ENCODE measurements at places on chromosomes 1 and 21.

- peak; percentile 6 for DNase-seq
- H3K36me3 ChIP-seq, result no peaks in the 10 kb centered on the region
- H3K27ac ChIP-seq, result no peak overlapping the region
- no peak overlapping the region for H3K4me3 ChIP-seq
- peaks cover 2% of the 10 kb centered on the region for H3K4me1 ChIP-seq
- H3K27me3 ChIP-seq, result peaks cover 5% of the 10 kb centered on the region
These were observed 49.9 kb upstream of the CYP2J2 start for GRCh38 chr1:59976194-59977074.

DNA sequence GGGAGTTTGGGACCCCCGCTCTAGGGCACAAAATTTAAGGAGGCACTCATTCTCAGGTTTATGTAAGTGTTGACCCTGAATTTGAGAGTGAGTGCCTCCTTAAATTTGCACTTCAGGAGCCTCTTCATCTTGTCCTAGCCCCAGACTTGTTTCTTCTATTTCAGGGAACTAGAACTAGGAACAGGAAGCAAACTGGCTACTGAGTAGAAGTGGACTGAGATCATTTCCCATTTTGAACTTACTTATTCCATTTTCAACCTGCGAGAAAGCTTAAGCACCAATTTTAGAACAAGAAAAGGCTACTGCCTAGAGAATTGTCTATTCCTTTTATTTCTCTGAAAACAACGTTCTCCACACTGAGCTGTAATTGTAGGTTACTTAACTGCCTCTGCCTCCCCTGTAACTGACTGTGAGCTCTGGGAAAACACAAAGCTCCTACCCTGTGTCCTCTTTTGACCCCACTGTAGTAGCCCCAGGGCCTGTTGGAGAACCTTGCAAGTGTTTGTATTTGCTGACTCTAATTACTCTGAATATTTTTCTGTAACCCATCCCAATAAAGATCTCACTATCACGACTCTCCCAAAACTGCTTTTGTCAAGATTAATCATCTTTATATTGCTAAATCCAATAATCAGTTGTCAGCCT, 2.5 kb downstream of the PPT1 start:
- H3K36me3 ChIP-seq, result peaks cover 19% of the 10 kb centered on the region
- DNase-seq, result no peak

- no peak overlapping the region for H3K27ac ChIP-seq
- no peaks in the 10 kb centered on the region for H3K27me3 ChIP-seq
- H3K4me3 ChIP-seq, result no peak overlapping the region
- H3K4me1 ChIP-seq, result no peaks in the 10 kb centered on the region
These were observed 16.2 kb downstream of the DNAJC11 start for GRCh38 chr1:6685381-6685780.

DNA sequence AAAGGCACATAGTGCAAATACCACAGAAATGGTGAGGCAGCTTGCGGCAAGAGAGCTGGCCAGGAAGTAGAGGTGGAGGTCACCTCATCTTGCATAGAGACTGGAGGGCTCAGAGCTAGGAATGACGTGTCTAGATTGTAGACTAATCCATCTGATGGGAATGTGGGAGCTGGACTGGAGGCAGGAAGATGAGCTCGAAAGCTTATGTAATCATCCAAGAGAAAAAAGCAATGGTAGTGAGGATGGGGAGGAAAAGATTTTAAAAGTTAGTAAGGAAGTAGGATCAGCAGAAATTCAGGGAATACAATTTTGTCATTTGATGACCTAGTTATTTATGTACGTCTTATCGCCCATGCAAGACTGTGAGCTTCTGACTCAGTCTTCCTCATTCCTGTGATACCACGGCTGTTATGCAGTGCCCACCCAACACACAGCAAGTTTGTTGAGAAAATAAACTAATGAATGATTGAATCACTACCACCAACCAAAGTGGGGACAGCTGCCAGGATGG, 123.9 kb downstream of the RRAGC start:
- H3K27ac ChIP-seq, result no peak overlapping the region
- no peak overlapping the region for H3K4me3 ChIP-seq
- DNase-seq, result no peak
- H3K4me1 ChIP-seq, result no peaks in the 10 kb centered on the region

DNA sequence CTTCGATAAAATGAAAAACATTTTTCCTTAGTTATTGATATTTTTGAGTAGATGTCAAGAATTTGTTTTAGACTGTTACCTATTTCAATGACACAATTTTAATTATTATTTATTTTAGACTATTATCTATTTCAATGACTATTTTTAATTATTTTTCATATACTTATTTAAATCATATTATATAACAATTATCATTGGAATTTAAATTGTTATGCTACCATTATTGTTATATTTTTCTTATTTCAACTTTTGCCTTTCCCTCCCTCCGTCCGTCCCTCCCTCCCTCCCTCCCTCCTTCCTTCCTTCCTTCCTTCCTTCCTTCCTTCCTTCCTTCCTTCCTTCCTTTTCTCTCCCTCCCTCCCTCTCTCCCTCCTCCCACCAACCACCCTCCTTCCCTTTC, 229.3 kb downstream of the GRIK1 start:
- no peak for DNase-seq
- H3K4me1 ChIP-seq, result no peaks in the 10 kb centered on the region
- H3K27me3 ChIP-seq, result no peaks in the 10 kb centered on the region
- H3K36me3 ChIP-seq, result no peaks in the 10 kb centered on the region
- no peak overlapping the region for H3K4me3 ChIP-seq

DNA sequence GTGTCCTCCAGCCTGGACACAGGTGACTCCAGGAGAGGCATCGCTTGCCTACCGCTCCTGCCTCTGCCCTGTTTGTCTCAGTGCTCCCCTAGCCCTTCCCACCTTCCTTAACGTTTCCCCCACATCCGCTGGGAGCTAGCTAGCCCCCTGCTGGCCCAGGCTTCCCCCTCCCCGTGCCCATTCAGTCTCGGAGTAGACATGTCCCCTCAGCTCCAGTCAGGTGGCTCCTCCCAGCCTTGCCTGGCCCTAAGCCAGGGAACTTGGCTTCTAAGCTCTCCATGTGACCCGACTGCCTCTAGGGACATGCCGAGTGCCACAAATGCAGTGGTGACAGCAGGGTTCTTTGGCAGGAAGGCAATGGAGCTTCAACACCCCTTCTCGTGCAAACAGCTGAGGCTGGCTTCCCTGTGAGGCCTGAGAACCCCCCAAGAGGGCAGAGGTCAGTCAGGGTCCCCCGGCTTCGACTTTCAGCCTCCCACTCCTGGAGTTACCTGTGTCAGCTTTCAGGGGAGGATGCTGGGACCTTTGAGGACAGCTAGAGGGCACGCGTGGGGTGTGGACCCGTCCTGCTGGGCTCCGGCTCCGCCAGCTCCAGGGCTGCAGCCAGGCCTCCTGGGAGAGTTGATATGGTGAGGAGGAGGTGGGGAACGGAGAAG, 16.2 kb downstream of the DRAXIN start:
- DNase-seq, result no peak
- H3K4me3 ChIP-seq, result no peak overlapping the region
- H3K27me3 ChIP-seq, result no peaks in the 10 kb centered on the region
- H3K27ac ChIP-seq, result no peak overlapping the region
- no peaks in the 10 kb centered on the region for H3K36me3 ChIP-seq

DNA sequence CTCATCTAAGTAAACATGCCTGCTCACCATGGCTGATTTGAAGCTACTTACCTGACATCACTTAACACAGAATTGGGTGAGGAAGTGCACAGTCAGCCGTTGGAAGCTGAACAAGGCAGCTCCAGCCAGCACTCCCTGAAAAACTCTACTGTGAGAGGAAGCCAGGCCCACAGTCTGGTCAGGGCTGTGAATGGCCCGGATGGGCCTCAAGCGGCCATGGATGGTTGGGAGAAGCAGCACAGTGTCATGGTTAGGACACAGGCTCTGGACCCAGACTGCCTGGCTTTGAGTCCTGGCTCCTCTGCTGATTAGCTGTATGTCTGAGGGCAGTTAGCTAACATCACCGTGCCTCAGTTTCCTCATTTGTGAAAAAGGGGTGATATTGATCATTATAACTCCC, 267.8 kb downstream of the GRIK3 start:
- no peaks in the 10 kb centered on the region for H3K4me1 ChIP-seq
- no peaks in the 10 kb centered on the region for H3K27me3 ChIP-seq
- no peaks in the 10 kb centered on the region for H3K36me3 ChIP-seq
- H3K27ac ChIP-seq, result no peak overlapping the region

DNA sequence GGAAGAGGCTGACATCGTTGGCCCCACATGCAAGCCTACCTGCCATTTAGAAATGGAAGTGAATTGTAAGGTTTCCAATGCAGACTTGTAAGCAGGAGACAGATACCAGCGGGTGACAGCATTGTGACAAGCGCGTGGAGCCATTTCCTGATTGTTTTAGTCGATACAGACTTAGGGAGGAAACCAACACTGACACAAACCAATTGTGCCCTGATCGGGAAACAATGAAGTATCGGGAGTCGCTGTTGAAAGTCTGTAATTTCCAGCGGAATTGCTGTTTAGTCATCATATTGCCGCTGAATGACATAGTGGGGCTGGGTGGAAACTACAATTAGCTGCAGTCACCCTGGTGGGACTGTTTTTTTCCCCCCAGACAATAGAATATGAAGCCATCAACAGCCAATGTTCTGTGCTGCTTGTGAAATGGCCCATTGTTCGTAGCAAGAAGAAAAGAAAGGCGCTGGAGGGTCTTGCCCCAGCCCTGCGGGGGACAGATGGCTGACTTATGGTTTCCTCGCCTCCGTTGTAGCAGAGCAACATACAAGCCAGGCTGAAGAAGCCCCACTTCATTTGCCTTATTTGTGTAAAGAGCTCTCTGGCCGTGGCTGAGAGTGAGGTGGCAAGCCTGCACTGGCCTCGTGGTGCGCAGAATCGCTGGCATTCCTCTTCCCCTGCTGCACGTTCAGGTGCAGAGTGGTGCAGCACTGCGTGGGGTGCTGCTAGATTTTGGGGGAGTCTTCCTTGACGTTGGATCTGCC, 462.7 kb downstream of the CAMTA1 start:
- H3K27ac ChIP-seq, result no peak overlapping the region
- H3K4me3 ChIP-seq, result no peak overlapping the region
- no peak for DNase-seq
- H3K36me3 ChIP-seq, result no peaks in the 10 kb centered on the region
- no peaks in the 10 kb centered on the region for H3K4me1 ChIP-seq

DNA sequence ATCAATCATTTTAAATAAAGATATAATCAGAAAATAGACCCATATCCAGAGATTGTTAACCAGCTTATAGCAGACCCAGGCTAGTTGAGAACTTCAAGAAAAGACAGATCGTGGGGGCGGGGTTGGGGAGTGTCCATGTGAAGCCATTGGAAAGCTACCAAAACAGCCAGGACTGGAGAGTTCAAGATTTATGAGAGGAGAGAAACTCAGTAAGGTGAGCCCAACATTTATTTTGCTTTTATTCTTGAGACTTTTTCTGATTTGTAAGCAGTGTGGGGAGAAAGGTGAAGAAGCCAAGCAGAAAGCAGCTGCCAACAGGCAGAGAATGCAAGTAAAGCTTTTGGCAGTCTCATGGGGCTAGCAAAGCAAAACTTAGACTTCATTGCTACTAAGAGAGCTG, 179.9 kb downstream of the VPS13D start:
- H3K27ac ChIP-seq, result no peak overlapping the region
- H3K27me3 ChIP-seq, result no peaks in the 10 kb centered on the region
- peaks cover 19% of the 10 kb centered on the region for H3K36me3 ChIP-seq
- DNase-seq, result no peak

GRCh38 chr1:24226749-24227148, 39.7 kb upstream of the IFNLR1 start:
- no peaks in the 10 kb centered on the region for H3K4me1 ChIP-seq
- no peak overlapping the region for H3K4me3 ChIP-seq

GRCh38 chr1:217747156-217747769, 116.1 kb downstream of the SPATA17 start:
- DNase-seq, result no peak
- H3K4me1 ChIP-seq, result no peaks in the 10 kb centered on the region
- H3K27me3 ChIP-seq, result no peaks in the 10 kb centered on the region
- no peaks in the 10 kb centered on the region for H3K36me3 ChIP-seq
- no peak overlapping the region for H3K27ac ChIP-seq
- H3K4me3 ChIP-seq, result no peak overlapping the region

DNA sequence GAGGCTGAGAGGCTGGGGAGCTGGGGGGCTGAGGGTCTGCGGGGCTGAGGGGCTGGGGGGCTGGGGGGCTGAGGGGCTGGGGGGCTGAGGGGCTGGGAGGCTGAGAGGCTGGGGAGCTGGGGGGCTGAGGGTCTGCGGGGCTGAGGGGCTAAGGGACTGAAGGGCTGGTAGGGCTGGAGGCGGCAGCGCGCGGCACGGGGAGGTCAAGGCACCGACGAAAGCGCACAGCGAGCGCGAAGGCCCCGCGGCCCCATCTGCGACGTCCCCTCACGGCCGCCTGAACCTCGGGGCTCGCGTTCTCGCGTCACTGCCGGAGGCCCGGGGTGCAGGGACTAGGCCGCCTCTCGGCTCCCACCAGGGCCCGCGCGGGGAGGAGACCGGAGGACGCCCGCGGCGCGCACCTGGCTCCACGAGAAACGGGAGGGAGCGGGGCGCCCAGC, 356 bp downstream of the INTS11 start:
- H3K4me1 ChIP-seq, result peaks cover 34% of the 10 kb centered on the region
- H3K36me3 ChIP-seq, result peaks cover 35% of the 10 kb centered on the region
- peak overlapping the region; percentile 77 for H3K27ac ChIP-seq
- no peaks in the 10 kb centered on the region for H3K27me3 ChIP-seq
- peak overlapping the region; percentile 78 for H3K4me3 ChIP-seq
- no peak for DNase-seq

- no peak for DNase-seq
- no peaks in the 10 kb centered on the region for H3K27me3 ChIP-seq
- no peak overlapping the region for H3K4me3 ChIP-seq
These were observed 62.6 kb upstream of the FAM20B start for GRCh38 chr1:178962853-178963711.

DNA sequence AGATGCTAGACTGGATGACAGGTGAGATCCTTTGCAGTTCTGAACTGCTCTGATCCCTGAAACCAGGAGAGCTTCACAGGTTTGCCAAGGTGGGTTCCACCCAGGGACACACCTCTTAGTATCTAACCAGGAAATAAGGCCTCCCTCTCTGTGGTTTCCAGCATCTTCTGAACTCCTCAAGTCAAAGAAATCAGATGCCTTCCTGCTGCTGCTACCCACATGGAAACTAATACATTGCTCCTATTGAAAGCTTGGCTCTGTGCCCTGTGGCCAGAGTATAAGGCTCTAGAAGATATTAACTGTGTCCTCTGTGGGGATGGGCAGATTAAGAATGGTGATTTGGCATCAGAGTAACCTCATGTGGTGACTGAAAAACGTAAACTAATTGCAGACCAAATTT, 75.0 kb upstream of the MRPS6 start:
- H3K36me3 ChIP-seq, result no peaks in the 10 kb centered on the region
- H3K27me3 ChIP-seq, result no peaks in the 10 kb centered on the region
- no peak for DNase-seq
- no peak overlapping the region for H3K27ac ChIP-seq

DNA sequence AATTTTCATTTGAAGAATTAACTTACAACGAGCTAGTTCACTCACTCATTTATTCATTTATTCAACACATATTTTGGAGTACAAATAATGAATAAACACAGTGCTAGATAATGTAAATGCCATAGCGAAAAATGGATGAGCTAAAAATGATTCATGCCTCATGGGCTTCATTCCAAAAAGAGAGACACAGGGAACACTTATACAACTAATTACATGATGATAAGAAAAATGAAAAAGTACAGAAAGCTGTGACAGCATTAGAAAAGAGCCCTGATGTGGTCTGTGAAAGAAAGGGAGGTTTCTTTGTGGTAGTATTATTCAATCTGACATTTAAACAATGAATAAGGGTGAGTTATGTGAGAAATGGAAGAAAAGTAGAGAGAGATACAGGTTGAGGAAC, 726.4 kb downstream of the AMY1C start:
- no peaks in the 10 kb centered on the region for H3K27me3 ChIP-seq
- H3K36me3 ChIP-seq, result no peaks in the 10 kb centered on the region
- H3K4me1 ChIP-seq, result no peaks in the 10 kb centered on the region
- DNase-seq, result no peak
- no peak overlapping the region for H3K27ac ChIP-seq
